ENCODE measurements at places on chromosomes 4 and X.

GRCh38 chr4:45679411-45679810 is 444.4 kb downstream of the GABRG1 start:
- no peak for DNase-seq

DNA sequence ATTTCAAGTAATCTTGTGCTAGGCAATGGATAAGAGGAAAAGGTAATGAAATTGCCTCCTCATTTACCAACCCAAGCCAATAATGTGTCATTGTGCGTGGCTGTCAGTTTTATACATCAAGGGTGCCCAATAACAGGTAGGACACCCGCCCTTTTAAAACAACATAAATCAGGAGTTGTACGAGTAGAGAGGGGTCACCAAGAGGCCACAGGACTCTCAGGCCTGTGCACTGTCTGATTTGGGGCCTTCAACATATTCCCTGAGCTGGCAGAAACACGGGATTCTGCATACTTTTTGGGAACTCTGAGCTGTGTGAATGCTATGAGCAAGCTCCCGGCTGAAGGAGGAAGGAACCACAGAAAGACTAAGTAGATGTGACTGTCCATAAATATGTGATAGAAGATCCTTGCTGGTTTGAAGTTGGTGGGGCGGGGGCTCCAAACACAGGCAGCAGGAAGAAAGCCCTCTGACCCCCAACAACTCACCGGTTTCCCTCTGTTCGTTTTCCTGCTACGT is 82.7 kb upstream of the MAML3 start:
- no peak for DNase-seq

DNA sequence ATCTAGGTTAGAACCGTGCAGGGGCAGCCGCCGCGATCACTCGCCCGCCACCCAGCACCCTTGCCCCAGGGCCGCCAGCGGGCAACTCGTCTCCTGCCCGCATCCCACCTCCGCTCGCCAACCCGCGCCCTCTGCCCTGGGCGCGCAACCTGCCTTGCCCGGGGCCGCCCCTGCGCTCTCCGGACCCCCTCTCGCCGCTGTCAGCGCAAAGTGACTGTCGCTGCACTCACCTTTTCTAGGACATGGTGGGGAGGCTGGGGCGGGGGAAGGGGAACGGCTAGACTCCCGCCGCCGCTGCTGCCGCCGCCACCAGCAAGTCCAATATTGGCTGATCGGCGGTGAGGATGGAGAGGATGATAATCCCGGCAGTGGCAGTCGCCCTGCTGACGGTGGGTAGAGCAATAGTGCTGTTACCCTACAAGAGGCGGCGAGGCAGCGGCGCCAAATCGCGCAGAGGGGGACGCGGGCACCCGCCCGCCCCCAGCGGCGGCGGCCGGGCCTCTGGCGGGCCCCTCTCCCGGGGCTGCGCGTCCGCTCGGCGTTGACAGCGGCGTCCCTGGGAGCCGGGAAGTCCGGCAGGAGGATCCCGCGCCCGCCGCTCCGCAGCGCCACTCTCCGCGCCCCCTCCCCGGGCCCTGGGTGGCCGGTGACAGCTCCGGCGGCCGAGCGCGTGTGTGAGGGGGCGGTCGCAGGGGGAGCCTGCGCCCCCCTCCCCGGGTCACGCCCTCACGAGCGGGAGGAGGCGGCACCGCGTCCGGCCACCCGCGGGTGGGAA is 2.3 kb upstream of the NR3C2 start:
- no peak for DNase-seq

GRCh38 chr4:30716158-30716557 is 4.0 kb upstream of the PCDH7 start:
- no peak for DNase-seq

DNA sequence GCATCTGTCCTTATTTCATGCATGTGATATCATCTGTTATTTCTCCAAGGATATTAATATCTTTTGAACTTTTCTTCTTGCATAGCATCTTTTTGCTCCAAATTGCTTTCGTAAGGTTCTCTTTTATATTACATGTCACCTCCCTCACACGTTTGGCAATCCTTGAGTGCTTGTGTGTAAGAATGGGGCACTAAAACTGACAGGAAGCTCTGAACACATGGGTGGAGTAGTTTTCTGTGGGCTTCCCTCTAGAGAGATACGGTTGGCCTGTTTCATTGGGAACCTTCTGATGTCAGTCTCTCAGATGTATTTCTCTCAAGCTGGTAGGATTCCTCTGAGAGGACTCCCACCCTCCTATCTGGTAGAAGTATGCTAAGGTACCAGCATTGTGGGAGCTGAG is 223.0 kb downstream of the MID1 start:
- no peak for DNase-seq

- DNase-seq: no peak
Measured at GRCh38 chr4:65241257-65241997, 428.9 kb downstream of the EPHA5 start.

DNA sequence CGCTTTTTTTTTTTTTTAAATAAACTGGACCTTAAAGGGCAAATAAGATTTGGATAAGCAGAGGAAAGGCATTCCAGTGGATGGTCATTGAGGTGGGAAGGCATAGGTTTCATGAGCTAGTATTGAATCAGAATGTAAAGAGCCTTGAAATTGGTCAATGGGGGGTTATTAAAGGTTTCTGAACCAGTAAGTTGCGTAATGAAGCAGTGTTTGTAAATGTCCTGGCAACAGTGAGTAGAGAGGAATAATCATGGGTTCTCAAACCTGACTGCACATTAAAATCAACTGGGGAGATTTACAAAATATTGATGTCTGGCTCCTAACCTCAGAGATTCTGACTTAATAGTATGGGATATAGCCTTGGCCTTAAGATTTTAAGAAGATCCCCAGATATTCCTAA is 23.2 kb upstream of the AMOT start:
- no peak for DNase-seq

DNA sequence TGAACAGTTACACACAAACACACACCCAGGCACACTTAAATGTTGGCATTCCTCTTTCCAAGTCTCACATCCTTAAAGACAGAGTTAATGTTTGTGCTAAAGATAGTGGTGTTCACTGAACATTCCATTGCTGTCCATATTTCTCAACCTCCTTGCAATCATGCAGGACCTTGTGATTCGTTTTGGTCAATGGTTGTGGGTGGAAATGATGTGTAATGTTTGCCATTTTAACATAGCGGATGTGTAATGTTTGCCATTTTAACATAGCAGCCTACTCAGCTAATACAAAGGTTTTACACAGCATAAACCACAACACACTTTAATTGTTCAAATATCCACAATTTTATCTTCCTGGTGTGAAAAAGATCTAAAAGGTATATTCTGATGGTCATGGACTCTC is 93.9 kb downstream of the CEP44 start:
- DNase-seq: no peak

DNA sequence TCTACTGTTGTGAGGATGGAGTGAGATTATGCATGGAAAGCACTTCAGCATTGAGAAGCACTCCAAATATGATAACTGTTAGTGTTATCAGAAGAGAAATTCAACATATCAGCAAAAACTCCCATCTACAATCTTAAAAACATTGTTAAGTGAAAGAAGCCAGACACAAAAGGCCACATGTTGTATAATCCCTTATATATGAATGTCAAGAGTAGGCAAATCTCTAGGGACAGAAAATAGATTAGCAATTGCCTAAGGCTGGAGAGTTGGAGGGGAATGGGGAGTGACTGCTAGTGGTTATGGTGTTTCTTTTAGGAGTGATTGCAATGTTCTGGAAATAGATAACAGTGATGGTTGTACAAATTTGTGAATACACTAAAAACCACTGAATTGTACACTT is 122.5 kb upstream of the LNX1 start:
- no peak for DNase-seq

DNA sequence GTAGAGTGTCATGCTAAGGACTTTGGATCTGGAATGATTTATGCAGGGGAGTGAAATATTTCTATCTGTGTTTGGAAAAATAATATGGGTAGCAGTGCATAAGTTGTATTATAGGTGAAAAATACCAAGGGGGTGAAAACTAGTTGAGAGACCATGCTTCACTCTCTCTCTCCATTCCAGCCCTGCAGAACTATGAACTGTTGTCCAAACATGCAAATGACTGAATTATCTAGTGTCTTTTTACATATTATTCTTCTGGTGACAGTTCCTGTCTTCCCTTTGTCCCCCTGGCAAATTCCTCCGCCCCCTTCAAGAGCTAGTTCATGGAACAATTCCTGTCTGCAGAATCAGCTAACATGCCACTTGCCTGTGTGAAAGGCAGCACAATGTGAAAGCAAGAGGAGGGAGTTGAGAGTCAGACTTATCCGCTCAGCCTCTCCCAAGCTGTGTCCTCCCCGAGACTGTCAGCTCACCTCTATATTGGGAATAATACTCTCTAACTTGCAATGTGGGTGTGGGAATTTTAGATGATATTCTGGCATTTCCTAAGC is 2.3 kb downstream of the PF4 start:
- no peak for DNase-seq

- DNase-seq: no peak
Measured at GRCh38 chr4:55311792-55312488, 34.1 kb upstream of the SRD5A3 start.

GRCh38 chrX:136767104-136767941 is 13.4 kb downstream of the ARHGEF6 start:
- DNase-seq: no peak

DNA sequence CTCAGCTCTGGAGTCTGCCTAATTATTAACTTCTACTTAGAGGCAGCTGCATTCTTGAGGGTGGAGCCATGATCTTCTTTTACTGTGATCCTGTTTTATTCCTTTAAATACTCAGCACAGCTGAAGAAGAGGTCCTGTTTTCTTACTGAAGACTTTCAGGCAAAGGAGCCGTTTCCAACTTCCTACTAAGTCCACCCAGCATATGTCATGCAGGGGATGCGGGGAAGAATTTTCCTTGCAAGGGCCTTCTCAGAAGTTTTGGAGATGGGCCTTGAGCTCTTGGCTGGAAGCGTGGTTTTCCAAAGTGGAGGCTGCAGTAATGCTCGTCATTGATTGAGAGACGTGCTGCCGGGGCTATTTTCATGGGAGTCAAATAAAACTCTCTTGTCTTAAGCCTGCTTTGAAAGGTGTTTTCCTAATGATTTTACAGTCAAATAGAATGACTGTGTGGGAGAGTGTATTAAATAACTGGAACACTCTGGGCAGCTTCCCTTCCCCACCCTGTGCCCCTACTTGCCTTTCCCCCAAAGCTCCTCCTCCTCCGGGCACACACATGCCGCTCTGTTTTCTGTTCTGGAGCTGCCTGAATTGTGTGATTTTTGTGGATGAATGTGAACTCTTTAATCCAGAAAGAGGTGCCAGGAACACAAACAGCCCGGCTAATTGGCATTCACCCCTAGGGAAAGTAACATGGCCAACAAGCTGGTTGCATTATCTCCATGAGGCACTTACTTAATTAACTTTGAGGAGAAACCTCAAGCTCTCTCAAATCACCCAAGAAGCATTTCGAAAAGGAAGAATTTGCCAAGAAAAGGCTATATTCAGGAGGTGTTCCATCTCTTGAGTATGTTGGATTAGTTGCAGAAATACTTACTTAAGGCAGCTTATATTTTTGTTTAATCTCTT is 28.1 kb downstream of the FGF2 start:
- no peak for DNase-seq

GRCh38 chrX:71533851-71534561 is 1.1 kb downstream of the OGT start:
- no peak for DNase-seq

DNA sequence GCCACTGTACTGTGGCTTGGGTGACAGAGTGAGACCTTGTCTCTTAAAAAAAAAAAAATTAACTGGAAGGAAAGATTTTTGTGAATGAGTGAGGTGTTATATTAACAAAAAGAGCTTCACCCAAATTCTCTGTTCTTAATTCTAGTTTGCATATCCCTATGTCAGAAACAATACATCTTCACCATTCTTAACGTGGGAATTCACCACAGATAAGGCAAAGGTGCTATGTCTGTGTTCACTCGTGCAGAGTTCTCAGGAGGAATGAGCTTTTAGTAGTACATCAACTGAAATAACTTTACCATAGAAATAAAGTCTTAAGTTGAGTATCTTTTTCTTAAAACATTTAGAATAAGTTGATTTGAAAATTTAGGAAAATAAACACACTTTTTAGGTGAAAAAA is 135.1 kb downstream of the RAPGEF2 start:
- DNase-seq: no peak
